Activated CD4-positive, alpha-beta T cell treated with anti-CD3 and anti-CD28 coated beads, Interleukin-10, Interleukin-2, amounts not matched to agents 100 ng/mL and 50 ng/mL, durations not matched to agents 16 hours and 8 hours (primary cell): ENCODE measurements at places on chromosomes 2 and 18.

DNA sequence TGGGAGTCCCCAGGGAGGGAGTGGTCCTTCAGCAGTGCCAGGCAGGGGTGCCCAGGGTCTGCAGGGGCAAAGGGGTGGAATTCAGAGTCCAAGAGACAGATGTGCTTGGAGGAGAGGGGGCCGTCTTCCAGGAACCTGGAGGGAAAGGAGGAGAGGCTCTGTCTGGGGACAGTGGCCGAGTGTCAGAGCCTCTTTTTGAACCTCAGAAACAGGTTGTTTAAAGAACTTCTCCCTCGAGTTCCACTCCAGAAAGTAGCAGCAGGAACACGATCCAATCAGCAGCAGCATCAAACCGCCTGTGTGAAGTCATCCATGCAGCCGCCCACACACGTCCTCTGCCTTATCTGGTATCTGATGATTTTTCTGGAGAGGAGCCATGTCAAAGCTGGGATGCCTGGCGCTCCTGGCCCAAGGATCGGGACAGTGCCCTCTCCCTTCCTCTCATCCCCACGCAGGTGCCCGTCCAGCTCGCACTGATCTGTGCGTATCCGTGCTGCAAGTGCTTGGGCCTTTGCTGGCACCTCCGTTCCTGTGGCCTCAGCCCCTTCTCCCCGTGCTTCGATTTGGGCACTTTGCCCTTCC is 205.1 kb downstream of the NDUFA10 start:
- no peak for DNase-seq

GRCh38 chr2:68294187-68294586 is 25.6 kb downstream of the CNRIP1 start:
- no peak for DNase-seq

GRCh38 chr2:224927646-224928173 is 114.6 kb downstream of the DOCK10 start:
- DNase-seq, result peak; percentile 88

DNA sequence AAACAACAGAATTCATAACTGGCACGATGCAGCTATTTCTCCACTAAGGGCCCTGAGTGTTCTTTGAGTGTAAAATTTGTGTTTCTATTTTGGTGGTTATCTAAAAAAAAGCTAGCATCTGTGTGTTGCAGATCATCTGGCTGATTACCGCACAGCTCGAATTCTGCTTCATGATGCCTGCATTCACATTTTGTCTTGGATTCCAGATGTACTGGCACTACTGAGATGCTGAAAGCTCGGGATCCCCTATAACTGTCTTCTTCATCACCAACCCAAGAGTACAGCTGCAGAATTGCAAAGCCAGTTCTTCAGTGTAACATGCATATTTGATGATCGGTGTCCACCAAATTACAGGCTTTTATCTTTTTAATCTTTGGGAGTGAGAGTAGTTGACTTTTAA is 51.6 kb upstream of the ZNF532 start:
- no peak for DNase-seq

- DNase-seq, result no peak
Measured at GRCh38 chr2:40150266-40150665, 301.6 kb downstream of the SLC8A1 start.

GRCh38 chr2:238942726-238943300 is 94.9 kb downstream of the TWIST2 start:
- DNase-seq, result no peak

- DNase-seq, result peak; percentile 30
Measured at GRCh38 chr2:30653847-30654246, 153.4 kb downstream of the CAPN13 start.
